Fibroblast of skin of scalp (primary cell): ENCODE measurements at places on chromosomes 7 and 10.

GRCh38 chr7:43328785-43329380 is 216.4 kb downstream of the HECW1 start:
- no peak for DNase-seq

DNA sequence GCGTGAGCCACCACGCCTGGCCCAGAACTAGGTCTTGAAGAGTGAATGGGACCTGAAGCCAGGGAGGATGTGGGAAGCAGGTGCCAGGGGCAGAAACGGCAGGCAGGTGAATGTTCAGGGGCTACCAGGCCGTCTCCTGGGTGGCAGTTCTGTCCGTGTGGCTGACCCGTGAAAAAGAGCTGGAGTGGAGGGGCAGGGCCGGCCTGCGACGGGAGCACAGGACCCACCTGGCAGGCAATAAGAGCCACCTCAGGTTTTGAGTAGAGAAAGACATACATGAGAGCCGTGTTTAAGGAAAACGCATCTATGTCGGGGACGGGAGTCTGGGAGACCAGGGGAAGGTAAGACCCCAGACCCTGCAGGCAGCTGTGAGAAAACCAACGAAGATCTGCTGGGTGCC is 70.7 kb upstream of the ATP6V0A4 start:
- no peak for DNase-seq

GRCh38 chr7:79185605-79186004 is 267.9 kb downstream of the MAGI2 start:
- DNase-seq = no peak

GRCh38 chr10:86025509-86025908 is 341.1 kb downstream of the GRID1 start:
- no peak for DNase-seq

GRCh38 chr10:93496322-93497041 is at the start of gene CEP55:
TSS of gene CEP55 (plus strand) at chr10:93496612. CDS start at chr10:93500052, 3,440 bp downstream.
- peak; percentile 94 for DNase-seq

GRCh38 chr7:70953331-70953741 is 178.6 kb upstream of the GALNT17 start:
- DNase-seq = no peak

DNA sequence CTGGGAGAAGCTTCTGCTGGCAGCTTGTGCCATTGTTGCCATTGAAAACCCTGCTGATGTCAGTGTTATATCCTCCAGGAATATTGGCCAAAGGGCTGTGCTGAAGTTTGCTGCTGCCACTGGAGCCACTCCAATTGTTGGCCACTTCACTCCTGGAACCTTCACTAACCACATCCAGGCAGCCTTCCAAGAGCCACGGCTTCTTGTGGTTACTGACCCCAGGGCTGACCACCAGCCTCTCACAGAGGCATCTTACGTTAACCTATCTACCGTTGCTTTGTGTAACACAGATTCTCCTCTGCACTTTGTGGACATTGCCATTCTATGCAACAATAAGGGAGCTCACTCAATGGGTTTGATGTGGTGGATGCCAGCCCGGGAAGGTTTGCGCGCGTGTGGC is 220.7 kb downstream of the ADK start:
- peak; percentile 19 for DNase-seq

DNA sequence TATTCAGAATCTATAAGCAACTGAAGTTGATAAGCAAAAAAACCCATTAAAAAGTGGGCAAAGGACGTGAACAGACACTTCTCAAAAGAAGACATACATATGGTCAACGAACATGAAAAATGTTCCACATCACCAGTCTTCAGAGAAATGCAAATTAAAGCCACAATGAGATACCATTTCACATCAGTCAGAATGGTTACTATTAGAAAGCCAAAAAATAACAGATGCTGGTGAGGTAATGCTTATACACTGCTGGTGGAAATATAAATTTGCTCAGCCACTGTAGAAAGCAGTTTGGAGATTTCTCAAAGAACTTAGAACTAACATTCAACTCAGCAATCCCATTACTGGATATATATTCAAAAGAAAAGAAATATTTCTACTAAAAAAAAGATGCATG is 332.8 kb upstream of the PLXDC2 start:
- no peak for DNase-seq

DNA sequence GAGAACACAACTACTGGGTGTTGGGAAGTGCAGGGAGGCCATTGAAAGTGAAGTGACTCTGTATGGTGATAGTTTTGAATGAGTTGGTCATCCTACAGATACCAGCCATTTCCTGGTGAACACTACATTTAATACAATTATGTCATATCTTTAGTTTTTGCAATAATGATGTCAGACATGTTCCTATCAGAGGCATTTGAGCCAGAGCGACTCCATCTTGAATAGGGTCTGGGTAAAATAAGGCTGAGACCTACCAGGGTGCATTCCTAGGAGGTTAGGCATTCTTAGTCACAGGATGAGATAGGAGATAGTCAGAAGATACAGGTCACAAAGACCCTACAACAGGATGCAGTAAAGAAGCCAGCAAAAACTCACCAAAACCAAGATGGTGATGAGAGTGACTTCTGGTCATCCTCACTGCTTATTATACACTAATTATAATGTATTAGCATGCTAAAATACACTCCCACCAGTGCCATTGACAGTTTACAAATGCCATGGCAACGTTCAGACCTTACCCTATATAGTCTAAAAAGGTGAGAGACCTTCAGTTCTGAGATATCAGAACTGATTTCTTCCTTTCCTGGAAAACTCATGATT is 28.2 kb downstream of the ADK start:
- no peak for DNase-seq

GRCh38 chr10:110045772-110046171 is 38.0 kb downstream of the ADD3 start:
- no peak for DNase-seq

GRCh38 chr7:73978661-73979563 is 49.1 kb upstream of the ELN start:
- peak; percentile 38 for DNase-seq

DNA sequence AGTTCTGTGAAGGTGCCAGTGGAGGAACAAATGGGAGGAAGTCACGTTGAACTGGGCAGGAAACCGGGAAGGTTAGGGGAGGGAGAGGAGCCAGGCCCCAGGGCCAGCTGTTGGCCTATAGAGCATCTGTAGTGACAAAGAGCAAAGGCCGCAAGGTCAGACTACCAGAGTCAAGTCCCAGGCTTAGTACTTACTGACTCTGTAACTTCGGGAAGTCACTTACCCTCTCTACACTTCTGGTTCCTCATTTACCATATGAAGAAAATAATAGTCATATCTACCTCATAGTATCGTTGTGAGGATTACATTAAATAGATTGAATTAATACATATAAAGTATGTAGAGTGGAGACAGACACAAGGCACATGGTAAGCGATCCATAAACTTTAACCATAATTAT is 101.8 kb upstream of the FZD1 start:
- no peak for DNase-seq

DNA sequence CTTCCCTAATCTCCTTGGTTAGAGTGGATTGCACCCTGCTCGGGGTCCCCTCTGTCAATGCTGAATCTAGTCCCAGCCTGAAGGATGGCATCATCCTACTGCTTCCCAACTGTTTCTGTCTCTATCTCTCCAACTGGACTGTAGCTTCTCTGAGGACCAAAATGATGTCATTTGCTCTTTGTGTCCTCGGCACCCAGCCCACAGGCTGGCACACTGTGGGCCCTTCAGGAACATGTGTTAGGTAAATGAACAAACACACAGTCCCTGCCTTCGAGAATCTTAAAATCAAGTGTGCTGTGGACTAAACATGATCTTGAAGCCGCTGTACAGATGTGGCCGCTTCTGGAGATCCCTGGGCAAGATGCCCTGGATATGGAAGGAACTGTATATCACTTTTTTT is 5.0 kb upstream of the CDH23 start:
- no peak for DNase-seq

DNA sequence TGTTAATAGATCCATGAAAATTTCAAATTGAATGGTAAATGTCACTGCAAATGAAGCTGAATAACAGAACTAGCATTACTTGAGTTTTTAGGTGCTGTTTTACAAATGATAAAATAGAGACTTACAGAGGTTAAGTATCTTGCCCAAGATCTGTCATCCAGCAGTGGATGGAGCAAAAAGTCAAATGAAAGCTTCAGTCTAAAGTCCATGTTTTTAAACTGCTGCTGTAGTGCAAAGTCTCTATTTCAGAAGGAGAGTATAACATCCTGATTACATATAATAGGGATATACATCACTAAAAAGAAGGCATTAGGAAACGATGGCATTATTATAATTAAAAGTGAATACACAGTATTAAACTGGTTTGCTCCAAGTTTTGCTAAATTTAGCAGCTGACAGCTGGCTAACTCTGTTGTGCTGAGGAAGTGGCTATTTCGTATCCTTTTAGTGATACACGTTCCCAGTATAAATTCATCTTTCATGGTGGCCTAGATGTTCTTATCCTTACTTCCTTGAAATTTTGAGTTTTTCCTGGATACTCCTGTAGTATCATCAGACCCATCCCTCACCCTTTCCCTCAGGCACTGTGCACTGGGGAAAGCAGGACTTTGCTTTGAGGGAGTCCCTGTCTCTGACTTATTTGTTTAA is 603.2 kb downstream of the MAGI2 start:
- no peak for DNase-seq

- DNase-seq = no peak
These were observed 444.4 kb downstream of the GATA3 start for GRCh38 chr10:8498881-8499280.

GRCh38 chr10:131176907-131177306 is 134.6 kb downstream of the TCERG1L start:
- no peak for DNase-seq

DNA sequence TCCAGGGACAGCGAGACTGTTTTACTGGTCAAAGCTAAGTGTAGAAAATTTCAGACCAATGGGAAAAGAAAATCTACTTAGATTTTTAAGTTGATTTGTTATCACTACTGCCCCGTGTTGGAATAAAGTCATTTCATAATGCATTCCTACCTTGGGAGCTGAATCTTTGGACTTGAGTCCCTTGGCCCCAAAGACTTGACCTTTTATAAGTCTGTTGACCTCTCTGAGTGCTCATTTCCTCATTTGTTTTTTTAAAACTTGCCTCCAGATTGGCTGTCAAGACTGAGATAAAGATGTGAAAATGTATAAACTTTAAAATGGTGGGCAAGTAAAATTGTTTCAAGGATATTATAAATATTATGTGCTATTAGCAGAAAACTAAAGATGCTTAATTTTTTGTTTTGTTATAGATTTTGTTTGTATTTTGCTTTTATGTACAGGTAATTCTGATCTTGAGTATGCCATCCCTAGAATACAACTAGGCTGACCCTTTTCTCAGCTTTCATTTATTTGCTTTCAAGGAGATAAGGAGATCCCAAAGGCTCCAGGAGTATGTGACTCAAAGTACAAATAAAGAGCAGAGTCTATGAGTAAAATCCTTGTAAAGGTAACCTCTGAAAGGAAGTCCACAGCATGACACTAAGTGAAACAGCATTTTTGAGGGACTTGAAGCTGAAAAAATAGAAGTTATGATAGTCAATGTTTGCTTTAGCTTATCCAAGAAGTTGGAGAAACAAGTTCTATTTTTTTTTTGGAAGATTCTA is 54.6 kb downstream of the TMEM26 start:
- no peak for DNase-seq

GRCh38 chr10:42768581-42769152 is 13.9 kb upstream of the BMS1 start:
- no peak for DNase-seq

DNA sequence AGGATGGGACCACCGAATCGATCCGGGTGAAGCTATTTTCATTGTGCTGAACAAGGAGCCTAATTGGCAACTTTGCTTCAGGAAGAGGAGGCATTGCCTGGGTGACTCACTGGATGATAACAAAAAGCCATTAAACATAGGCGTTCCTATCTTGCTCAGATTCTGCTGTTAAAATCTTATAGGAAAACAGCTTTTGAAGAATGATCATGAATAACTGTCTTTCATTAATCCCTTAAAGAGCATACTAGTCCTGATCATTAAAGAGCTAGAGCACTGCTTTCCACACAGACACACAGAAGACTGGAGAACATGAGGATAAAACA is 174.2 kb upstream of the IMMP2L start:
- DNase-seq = no peak

DNA sequence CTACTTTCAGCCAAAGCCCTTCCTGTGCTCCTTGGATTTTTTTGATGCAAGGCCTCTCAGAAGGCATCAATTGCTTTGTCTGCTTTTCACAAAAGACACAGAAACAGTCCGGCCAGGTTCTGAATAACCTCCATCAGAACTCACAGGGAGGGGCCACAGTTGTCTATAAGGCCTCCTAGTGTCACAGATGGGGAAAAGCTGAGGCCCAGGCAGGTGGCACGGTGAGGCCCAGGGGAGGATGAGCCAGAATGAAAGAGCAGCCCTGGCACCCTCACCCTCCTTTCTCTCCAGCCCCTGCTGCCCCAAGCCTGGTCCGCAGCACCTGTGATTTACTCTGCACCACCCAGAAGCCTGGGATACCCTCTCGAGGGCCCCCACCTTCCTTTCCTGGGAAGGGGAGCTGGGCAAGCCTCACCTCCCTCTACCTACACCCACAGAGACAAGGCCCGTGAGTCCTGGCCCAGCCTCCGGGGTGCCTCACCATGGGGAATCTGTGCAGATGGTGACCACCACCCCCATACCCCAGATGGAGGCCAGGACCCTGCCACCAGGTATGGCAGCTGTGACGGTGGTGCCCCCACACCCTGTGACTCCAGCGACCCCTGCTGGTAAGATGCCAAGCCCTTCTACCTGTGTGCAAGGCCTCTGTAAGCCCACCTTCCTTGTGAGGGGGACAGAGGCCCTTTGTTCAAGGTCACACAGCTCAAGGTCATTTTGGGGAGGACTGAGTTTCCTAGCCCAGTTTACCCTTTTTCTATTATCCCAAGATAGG is 26.2 kb upstream of the ZNF467 start:
- no peak for DNase-seq

GRCh38 chr10:125479059-125479458 is 203.9 kb downstream of the TEX36 start:
- DNase-seq = no peak

DNA sequence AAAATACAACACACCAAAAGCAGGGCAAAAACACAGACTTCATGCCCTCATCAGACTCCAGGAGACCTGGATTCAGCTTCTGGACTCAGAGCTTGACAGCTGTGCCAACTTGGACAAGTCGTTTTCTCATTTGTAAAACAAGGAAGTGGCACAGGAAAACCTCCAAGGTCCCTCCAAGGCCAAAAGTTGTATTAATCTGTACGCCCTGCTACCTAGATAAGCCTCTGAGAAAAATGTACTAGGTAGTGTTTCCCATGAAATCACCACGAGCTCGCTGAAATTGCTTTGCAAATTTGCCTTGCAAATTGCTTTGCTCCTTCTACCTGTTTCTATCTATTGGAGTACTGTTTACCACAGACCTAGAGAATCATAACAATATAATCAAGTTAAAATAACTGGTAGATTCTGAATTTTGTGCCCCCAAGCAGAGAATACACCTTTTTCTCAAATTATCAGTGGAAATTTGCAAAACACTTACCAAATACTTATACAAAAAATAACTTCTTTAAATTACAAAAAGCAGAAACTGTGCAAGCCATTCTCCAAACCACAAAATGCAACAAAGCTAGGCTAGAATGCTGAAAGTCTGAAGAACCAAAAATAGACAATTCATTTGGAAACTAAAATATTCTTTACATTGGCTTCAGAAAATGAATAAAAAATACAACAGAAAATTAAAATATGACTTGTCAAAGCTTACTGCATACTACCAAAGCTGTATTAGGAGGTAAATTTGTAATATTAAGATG is 158.1 kb upstream of the CHST15 start:
- no peak for DNase-seq
